Effector memory CD8-positive, alpha-beta T cell (primary cell): ENCODE measurements at places on chromosomes 7 and 10.
A peak's percentile ranks its signal among the peaks of the same experiment; 100 is the strongest.

DNA sequence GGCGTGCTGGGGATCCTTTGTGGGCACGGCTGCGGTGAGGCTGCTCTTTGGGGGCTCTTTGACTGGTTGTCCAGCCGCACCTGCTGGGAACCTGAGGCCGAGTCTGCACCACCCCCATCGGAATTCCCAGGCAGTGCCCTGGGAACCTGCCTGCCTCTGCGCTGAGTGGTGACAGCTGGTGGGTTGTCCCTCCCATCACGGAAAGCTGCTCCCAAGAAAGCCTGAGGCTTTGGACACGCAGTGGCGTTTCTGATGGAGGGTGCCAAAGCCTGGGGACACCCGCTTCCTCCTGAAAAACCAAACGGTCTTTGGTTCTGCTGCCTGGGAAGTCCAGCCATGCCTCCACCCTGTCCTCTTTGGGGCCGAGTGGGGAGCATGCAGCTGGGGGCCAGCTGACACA, 21.4 kb upstream of the SHH start:
- DNase-seq = no peak

DNA sequence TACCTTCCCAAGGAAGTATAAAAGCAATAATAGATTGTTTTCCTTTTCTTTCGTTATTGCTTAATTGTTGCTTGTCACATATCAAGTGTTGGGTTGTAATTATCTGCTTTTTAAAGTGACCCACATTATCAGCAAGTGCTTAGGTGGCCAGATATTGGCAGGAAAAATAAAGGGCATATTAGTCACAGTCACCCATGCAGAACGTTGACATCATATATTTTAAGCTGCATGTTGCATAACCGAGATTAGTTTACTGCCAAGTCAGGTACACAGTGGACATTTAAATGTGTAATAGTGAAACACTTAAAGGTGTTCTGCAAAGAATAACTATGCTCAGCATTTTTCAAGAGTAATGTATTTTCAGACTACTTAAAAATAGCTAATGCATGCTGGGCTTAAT, 11.4 kb downstream of the NEBL start:
- DNase-seq = no peak

- DNase-seq = no peak
Measured at GRCh38 chr10:24039897-24040296, 169.0 kb upstream of the KIAA1217 start.

DNA sequence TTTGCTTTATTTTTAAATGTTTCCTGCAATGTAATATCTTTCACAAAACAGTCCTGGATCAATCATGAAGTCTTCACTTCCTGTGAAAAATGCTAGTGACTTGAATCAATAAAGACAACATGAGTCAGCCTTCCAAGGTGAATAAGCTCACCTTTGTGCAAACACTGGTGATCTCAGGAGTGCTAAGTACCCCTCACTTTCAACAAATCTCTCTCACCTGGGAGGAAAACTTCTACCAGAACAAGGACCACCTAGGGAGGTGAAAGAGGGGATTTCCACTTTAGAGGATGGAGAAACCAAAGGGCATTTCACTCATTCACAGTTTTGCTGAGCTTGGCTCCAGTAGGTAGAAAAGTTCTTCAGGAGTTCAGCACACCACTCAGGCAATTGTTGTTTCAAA, 64.8 kb downstream of the CALD1 start:
- DNase-seq = no peak

- no peak for DNase-seq
Measured at GRCh38 chr7:25762511-25763462, 389.2 kb upstream of the NFE2L3 start.

- DNase-seq = no peak
Measured at GRCh38 chr10:90675621-90676020, 182.2 kb downstream of the HTR7 start.

GRCh38 chr7:84533182-84533581, 338.6 kb upstream of the SEMA3A start:
- no peak for DNase-seq

- DNase-seq = no peak
Measured at GRCh38 chr7:8579661-8580194, 146.3 kb downstream of the NXPH1 start.

GRCh38 chr10:17472481-17473227, 18.3 kb upstream of the ST8SIA6 start:
- DNase-seq = no peak

- no peak for DNase-seq
Measured at GRCh38 chr10:3225561-3225960, 53.0 kb upstream of the PITRM1 start.

GRCh38 chr10:3016016-3016415, 51.3 kb upstream of the PFKP start:
- no peak for DNase-seq

- DNase-seq = no peak
Measured at GRCh38 chr7:15612205-15612604, 50.4 kb upstream of the AGMO start.

DNA sequence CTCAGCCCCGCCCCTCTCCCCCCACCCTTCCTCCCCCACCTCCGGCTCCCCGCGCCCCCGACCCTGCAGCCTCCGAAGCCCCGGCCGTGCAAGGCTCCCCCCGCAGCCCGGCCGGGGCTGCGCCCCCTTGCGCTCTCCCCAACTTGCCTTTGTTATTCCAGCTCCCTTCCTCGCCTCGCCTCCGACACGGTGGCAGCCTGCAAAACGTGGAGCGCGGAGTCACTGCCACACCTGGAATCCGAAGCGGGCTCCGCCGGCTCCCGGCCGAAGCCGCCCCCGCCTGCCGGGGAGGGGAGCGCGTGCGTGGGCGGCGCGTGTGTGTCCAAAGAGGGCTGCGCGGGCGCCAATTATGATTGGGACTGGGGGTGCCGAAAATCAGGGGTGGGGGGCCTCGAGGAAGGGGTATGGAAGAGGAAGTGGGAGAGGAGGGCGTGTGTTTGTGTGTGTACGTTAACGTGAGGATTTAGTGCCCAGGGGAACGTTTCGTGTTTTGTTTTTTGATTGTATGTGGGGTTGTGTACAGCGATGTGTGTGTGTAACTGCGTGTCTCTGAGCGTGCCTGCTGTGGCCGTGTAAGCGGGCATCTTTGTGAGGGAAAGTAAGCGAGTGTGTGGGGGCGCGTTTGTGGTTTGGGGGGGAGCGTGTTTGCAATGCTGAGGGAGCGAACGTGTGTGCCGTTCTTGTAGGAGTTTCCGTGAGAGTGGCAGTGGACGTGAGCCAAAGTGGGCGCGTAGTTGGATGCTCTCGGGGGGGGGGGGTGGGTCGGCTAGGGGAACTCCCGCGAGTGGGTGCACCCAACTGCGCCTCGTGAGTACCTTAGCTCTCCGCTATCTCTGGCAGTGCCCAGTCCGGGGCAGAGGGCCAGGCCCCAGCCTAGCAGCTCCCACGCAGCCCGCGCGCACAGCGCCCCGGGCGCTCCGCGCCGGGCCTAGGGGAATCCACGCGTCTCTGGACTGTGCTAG, 1.2 kb upstream of the ZMIZ1 start:
- DNase-seq = peak; percentile 77

DNA sequence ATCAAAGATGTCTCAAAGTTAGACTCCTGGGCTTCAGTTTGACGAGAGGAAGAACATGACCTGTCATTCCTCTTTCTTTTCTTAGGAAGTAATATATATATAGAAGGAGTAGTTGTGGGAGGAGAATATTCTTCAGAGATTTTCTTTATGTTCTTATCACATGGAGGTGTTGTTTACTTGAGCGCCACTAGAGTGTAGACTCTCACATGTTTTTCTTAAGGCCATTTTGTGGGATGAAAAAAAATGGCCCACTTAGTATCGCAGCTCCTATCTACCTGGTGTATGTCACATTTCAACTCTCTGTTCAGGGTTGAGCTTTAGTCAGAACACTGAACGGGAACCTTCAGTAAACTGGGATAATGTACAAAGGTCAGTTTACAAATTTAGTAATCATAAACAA, 645.2 kb downstream of the PHTF2 start:
- no peak for DNase-seq

DNA sequence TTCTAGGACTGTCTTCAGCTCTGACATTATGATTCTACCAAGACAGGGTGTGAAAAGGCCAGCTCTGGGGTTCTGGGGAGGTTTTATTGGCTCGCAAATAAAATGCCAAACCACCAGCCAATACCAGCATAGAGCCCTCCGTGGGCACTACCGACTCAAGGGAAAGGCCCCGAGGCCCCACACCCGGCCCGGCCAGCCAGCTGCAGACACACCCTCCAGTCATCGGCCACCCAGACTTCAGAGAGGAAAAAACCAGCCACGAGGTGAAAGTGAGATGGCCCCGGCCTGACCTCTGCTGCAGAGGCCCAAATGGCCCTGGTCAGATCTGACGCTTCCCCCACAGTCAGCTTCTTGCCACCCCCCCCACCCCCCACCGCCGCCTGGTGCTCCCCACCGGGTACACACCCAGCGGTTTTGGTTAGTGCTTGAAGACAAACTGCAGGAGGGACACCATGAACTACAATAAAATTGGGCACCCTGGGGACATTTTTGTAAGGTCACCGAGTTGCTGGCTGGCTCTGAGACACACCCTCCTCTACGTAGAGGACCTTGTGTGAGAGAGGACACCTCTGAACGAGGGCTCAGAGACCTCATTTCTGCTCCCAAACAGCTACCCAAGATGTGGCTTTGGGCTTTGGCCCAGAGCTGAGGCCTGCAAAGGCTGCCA, 79.9 kb downstream of the PRKAG2 start:
- no peak for DNase-seq
